ENCODE measurements at places on chromosomes 12 and 14.

GRCh38 chr12:125676366-125676765, 611.1 kb downstream of the AACS start:
- DNase-seq: no peak

DNA sequence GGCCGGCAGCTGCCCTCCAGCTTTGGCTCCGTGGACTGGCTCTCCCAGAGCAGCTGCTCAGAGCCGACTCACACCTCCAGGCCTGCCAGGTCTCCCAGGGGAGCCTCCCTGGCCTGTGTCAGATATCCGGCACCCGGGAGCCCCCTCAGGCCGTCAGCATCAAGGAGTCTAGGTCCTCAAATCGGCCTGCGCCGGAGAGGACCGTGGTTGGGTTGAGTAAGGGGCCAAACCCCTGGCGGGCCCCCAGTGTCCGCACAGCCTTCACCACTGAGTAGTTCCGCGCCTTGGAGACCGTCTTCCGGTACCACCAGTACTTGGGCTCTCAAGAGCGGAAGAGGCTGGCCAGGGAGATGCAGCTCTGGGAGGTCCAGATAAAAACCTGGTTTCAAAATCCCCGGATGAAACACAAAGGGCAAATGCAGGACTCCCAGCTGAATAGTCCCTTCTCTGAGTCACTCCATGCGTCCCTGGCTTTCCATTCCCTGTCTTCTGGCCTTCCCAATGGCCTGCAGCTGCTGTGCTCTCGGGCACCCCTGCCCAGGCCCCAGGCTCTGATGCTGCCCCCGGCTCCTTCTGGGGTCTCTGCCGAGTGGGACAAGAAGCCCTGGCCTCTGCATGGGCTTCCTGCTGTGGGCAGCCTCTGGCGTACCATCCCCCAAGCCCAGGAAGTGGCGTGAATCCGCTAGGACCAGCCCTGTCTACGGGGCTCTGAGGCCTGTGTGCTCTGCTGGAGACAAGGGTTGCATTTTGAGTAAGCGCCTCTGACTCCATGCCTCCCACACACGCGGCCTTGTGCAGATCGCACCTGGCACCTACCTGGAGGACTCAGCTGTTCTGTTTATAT, 245.1 kb upstream of the ATXN7L3B start:
- DNase-seq: no peak

DNA sequence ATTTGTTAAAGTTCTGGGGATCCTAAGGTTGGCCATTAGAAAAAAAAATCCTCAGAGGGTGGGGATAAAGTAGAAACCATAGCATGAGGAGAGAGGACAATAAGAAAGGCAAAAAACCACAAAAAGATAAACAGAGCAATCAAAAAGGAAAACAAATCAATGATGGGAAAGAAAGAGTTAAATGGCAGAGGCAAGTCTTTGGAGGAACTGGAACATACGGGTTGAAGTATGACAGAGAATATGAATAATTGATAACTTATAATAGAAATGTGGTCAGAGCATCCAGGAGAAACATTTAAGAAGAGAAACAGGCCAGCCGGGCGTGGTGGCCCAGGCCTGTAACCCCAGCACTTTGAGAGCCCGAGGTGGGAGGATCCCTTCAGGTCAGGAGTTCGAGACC, 17.8 kb upstream of the SALL2 start:
- no peak for DNase-seq

- DNase-seq: no peak
Observed at GRCh38 chr14:102929241-102930137, 7.0 kb downstream of the AMN start.

DNA sequence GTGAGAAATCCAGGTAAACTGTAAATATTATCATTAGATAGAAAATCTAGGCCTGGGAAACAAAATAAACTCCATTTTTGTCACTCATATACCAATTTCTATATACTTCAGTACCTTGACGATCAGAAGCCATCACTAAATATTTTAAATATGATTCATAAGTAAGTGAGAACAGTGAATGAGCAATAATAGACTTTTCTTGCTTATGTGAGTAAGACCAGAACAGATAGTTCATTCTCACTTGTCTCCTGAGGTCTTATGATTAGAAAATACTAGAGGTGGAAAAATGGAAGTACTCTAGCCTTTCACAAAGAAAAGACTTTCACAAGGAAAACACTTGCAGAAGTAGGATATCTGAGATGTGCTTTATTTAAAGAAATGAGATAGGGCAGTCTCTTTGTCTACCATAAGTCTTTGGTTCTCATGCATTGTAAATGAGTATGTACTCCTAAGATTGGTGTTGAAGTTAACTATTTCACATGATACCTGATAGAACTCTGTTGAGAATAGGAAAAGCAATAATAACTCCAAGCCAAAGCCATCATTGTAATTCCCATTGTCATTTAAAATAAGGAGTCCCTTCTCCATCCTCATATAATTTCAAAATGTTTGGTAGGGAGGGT, 10.1 kb upstream of the SMCO3 start:
- peak; percentile 52 for DNase-seq

DNA sequence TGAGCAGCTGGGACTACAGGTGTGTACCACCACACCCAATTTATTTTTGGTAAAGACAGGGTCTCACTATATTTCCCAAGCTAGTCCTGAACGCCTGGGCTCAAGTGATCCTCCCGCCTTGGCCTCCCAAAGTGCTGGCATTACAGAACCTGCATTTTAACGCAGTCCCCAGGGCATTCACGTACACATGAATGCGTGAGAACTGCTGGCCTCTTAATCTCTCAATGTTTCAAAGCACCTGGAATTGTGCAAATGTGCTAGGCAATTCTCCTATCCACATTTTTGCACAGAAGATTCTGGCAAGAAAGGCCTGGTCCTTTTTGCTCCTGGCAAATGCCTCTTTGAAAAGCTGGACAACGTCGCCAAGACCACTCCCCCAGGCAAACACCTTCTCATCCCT, 35.2 kb downstream of the TESC start:
- no peak for DNase-seq

DNA sequence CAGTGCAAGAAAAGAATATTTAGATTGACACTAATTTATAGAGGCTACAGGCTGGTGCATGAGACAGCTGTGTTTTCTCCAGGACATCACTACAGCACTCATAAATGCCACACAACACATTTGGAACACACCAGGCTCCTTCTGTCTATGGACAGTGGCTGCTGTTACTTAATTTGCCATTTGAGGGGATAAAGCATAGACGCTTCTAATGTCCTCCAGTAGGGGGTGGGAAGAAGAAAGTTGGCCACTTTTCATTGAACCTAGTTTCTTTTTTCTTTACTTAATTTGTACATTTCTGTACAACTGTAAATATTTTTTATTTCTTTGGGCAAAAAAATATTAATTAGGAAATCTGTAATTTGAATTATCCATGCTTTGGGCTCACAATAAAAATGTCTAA, 12.4 kb upstream of the RTN1 start:
- DNase-seq: no peak

GRCh38 chr12:14958361-14959125, 2.9 kb downstream of the ARHGDIB start:
- peak; percentile 78 for DNase-seq

DNA sequence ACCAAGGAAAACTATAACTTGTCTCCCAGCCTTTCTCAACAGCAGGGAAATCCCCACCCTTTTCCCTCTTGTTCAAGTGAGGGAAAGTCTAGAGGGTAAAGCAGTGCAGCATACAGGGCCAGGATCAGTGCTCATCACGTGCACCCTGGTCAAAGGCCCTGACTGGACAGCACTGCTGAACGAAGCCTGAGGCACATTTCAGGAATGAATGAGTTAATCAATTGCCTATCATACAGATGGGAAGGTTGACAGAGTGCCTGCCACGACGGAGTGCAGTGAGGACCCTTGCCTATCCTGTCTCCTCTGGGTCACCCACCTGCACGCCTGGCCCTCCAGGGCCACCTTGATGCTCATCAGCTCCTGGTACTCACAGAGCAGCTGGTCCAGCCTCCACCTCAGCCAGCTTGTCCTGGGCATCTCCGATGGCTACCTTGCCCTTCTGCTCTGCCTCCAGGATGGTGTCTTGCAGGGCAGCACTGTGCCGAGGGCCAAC, 11.7 kb upstream of the KRT73 start:
- DNase-seq: no peak

- no peak for DNase-seq
Observed at GRCh38 chr12:57027011-57027804, 10.9 kb upstream of the TAC3 start.

GRCh38 chr12:57342207-57342691, 88.6 kb downstream of the R3HDM2 start:
- peak; percentile 67 for DNase-seq

DNA sequence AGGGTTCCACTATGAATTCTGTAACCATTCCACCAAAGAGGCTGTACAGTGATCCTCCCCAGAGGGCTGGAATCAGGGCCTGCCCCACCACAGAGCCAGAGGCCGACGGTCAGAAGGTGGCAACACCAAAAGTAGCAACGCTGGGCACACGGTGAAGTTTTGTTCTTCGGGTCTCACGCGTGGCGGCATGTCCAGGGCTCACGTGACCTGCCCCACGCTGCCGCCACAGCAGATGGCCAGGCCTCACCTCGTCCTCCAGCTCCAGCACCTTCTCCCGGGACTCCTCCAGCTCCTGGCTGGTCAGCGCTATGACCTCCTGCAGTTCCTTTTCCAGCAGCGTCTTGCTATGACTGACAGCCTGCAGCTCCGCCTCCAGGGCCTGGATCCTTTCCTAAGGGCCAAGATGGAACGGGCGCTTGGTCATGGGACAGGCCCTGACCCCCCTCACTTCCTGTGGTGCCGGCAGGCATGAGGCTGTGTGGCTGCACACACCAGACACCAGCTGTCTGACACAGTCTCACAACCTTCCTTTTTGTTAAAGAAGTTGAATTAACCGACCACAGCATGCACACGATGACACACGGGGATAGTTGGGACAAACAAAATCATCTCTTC, 22.4 kb upstream of the ANKLE2 start:
- DNase-seq: no peak

- peak; percentile 76 for DNase-seq
Observed at GRCh38 chr12:32083489-32083888, 23.2 kb upstream of the BICD1 start.

DNA sequence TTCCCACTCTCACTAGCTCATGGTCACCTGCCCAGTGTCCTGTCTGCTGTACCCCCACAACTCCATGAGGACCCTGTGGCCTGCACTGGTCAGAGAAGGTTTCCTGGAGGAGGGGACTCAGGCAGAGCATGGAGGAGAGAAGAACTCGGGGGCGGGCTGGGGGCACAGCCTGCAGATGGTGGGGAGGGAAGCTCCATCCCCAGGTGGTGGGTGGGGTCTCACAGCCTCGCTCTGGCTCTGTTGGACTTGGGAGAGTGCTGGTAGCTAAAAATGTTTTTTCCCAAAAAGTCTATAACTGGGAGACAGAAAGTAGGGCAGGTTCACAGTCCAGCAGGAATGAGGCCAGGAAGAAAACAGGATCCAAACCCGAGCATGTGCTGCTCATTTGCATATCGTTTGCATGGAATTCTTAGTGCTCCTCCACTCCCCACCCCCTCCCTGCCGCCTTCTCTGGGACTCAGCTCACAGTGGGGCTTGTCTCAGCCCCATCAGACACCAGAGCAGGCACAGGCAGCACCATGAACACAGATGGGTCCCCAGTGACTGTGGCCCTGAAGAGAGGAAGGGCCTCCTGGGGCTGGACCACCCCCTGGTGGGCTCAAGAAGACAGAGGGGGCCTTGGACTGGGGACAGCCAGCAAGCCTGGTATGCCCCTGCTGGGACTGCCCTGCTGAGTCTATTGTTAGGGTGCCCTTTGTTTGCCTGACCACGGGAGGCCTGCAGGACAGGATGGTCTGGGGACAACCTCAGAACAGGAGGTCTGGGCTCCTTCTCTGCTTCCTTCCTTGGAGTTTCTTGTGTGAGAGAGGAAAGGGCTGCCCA, 67.0 kb upstream of the SFSWAP start:
- DNase-seq: no peak

DNA sequence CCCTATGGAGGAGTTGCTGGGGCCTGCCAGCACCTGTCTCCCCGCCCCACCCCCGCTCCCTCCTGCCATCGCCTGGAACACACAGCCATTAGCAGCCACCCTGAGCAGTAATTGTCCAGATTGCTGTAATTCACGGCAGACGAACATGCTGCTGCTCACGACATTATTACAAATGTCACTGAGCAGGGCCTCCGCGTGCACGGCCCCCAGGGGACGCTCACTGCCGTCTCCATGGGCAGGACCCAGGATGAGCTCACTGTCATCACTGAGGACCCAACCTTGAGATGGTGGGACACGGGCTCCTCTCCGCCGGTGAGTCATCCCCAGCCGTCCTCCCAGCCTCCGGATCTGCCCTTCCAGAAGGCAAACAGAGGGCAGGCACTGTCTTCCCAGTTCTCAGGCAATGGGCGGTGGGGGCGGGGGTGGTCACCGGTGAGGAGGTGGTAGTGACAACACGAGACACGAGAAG, 100.4 kb downstream of the RFLNA start:
- peak; percentile 31 for DNase-seq

DNA sequence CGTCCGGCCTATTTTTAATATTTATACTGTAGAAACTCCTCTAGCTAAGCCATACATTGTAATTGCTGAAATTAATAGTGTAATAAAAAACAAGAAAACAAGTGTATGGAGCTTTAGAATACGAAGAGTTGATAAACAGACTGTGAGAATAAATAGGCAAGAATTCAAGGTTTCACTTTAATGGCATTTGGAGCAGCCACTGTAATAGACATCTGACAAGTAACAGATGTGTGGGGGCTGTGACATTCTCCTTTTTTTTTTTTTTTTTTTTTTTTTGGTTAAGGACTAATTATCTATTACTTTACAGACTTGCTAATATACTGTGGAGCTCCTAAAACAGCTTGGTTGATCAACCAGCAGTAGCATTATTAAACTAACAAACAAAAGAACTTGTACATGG, 42.1 kb upstream of the CFAP54 start:
- DNase-seq: no peak

DNA sequence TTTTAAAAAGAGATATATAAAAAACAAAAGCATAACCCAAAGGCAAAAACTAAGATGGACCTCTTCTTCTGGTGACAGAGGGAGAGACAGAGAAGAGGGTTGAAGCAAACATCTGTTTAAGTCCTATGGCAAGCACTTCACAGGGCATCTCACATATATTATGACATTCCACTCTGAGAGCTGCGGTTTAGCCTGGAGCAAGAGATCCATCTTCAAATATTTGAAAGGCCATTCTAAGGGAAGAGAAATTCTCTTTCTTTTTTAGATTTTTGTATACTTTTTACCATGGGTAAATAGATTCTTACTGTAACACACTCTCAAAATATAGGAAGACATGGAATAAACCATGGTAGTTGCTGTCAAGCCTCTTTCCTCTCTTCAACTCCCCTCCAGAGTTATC, 204.1 kb downstream of the GXYLT1 start:
- no peak for DNase-seq

GRCh38 chr12:70966996-70967790, 46.7 kb upstream of the PTPRR start:
- DNase-seq: no peak

DNA sequence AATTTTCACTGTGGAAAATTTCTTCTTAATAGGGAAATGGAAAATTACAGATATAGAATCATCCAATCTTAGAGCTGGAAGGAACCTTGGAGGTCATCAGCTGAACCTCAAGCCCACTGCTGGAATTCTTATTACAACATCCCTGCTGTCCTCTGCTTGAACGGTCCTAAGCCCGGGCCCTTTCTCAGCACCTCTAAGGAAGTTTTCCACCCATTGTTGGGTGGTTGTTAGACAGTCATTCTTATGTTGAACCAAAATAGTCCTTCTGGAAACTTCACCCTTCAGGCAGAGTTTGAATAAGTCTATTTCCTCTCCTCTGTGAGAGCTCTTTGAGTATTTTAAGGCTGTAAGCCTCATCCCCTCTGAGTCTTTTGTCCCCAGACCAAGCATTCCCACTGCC, 70.7 kb downstream of the ZFP36L1 start:
- DNase-seq: peak; percentile 31
